Dermis blood vessel endothelial cell (primary cell): ENCODE measurements at places on chromosomes 2 and 18. TPM values are rescaled to one million over a fixed set of nuclear protein-coding genes. Genes with fewer than 3 reads are reported as not detected.
A peak's percentile ranks its signal among the peaks of the same experiment; 100 is the strongest.

The ALK gene
- total RNA-seq: not detected in 2 replicates

The APOB gene
- total RNA-seq: under 0.01 and 0.09 TPM in 2 replicates

The IKZF2 gene
- total RNA-seq: 0.68 and 1.6 TPM in 2 replicates

GRCh38 chr2:65300761-65301711 lies 73.4 kb downstream of the ACTR2 start:
- DNase-seq: no peak

- DNase-seq: peak; percentile 63
Measured at GRCh38 chr2:222024932-222025880, 273.6 kb downstream of the PAX3 start.
